ENCODE measurements at places on chromosomes 1 and 21. TPM values are rescaled to one million over a fixed set of nuclear protein-coding genes. Genes with fewer than 3 reads are reported as not detected.

The LRRC52 gene
- total RNA-seq: not detected

The ANGEL2 gene
- 83.0 TPM for total RNA-seq

The ERVH48-1 gene
- total RNA-seq: not detected

The CAPN8 gene
- total RNA-seq: not detected

The AMY2A gene
- not detected for total RNA-seq

The CYP4Z1 gene
- total RNA-seq: not detected

The HSD11B1 gene
- 1.5 TPM for total RNA-seq

GRCh38 chr1:67211589-67212563 lies 45.6 kb downstream of the IL23R start:
- peak; percentile 21 for DNase-seq

DNA sequence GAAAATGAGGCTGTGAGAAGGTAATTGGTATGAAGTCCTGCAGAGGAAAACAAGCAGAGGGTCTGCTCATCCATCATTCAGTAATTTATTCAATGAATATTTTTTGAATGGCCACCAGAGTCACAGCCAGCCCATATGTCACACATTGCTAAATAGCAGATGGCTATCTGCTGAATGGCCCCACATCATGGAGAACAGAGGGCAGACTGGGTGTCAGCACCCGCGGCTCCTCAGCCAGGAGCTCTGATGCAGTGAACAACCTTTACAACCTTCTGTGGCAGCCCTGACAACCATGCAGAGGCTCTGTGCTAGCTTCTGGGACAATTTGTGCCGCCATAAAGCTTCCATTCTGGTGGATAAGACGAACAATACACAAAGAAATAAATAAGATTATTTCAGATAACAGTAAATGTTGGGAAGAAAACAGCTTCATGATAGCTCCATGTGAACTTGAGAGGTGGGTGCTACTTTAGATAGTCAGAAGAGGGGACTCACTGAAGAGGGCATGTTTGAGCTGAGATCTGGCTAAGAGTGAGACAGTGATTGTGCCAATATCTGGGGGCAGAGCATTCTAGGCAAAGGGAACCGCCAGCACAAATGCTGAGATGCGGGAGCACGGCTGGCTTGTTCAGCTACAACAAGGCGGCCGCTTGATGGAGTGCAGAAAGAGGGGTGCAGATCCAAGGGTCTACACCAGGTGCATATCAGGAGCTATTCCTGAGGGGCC lies 2.8 kb upstream of the C1orf210 start:
- DNase-seq: no peak

- DNase-seq: no peak
Measured at GRCh38 chr1:36733748-36734147, 251.0 kb upstream of the CSF3R start.

- no peak for DNase-seq
Measured at GRCh38 chr21:14080040-14080763, 130.6 kb downstream of the LIPI start.

- no peak for DNase-seq
Measured at GRCh38 chr1:22364764-22365163, 86.9 kb upstream of the ZBTB40 start.

- peak; percentile 71 for DNase-seq
Measured at GRCh38 chr1:39132505-39133339, 71.8 kb upstream of the MACF1 start.

- no peak for DNase-seq
Measured at GRCh38 chr1:171521567-171521966, 36.2 kb downstream of the PRRC2C start.

- no peak for DNase-seq
Measured at GRCh38 chr1:9663257-9663656, 11.7 kb downstream of the PIK3CD start.

GRCh38 chr1:228002792-228003191 lies 4.0 kb upstream of the WNT3A start:
- no peak for DNase-seq

Measured in A172 (cell line).